ENCODE measurements at places on chromosomes 12 and 14.

DNA sequence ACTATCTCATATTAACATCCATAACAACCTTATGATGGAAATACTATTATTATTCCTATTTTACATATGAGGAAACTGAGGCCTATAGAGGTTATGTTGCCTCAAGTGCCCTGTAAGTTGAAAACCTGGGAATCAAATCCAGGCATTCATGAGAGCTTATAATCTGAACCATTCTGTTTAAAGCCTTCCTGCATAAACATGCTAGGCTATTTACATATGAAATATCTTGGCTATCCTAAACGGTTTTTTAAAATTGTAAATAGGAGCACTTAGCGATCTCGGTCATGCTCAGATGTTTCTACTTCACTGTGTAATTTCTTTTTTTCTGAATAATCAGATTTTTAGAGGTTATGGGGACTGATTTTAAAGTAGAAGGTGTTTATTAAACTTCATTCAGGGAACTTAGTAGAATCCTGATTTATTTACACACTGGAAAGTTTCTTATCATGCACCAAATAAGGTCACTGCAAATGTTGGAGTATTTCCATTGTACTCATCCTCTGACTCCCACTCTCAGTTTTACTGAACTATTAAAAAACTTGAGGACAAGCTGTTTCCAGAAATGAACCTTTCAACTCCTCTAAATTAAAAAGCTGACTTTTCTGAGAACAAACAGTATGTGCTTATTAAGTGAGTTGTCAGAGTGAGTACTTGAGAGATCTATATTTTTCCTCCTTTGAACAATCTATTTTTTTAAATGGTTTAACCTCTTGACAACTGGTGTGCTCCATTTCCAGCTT, 141.7 kb downstream of the PIK3C2G start:
- no peak for DNase-seq

- DNase-seq, result no peak
Observed at GRCh38 chr12:116517431-116518045, 41.6 kb upstream of the MAP1LC3B2 start.

GRCh38 chr14:89340200-89341181, 76.5 kb downstream of the FOXN3 start:
- DNase-seq, result no peak

DNA sequence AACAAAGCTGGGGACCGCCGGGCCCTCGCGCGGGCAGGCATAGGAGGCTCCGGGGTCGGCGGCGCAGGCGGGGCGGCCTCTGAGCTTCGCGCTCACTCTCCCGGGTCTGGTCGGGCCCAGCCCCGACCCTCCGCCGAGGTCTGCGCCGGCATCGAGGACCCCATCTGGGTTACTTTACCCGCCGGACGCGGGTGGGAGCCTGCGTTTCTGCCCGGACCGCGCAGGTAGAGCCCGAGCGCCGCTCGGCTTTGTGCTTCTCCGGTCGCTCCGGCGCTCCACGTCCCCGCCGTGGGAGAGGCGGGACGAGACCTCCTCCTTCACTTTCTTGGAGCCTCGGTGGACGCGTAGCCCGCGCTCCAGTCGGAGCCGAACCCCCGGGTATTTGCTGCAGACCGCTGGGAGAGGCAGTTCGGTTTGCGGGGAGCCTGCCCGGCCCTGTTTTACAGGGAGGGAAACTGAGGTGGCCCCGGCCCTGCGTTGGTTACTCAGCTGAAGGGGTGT, 63.2 kb downstream of the FBXL14 start:
- no peak for DNase-seq

DNA sequence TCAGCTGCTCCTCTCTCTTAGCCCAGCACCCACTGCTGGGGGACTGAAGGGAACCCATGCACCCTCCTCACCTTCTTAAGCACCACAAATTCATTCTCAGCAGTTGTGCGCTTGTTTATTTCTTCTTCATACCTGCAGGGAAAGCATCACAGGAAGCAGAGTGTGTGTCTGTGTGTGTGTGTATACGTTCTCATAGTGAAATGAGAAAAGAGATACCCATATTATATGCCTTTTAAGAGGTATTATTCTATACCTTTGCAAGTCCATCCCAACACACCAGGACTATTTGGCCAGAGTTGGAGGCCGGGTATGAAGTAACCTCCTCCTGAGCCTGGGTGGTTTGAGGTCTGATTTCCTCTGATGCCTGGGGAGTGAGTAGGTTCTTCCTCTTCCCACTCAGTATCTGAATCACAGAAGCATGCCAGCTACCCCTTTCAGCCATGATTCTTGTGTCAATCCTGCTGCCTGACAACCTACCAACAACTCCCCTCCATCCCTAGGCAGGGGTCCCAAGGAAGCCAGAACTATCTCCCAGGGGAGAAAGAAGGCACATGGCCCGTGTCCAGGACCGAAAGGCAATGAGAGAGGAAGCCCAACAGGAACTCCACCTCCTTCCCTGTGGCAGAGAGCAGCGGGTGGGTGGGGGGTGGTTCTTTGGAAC, 3.0 kb downstream of the KRT73 start:
- DNase-seq, result no peak

GRCh38 chr12:23063206-23063605, 438.2 kb downstream of the ETNK1 start:
- DNase-seq, result no peak

DNA sequence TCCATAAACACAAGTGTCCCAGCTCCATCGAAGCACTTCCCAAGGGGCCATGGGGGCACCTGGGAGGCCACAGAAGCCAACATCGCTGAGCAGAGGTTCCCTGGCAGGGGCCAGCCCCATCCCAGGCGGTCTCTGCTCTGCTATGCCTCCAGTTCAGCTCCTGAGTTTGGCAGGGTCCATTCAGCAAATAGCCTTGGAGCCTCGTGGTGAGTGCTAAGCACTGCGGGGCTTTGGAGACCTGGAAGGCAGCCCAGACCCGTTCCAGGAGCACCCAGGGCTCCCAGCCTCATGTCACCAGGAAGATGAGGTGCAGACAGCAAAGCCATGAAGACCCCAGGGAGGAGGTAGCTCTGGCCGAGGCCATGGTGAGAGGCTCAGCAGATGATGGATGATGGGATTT, 109.5 kb downstream of the LGMN start:
- DNase-seq, result no peak

DNA sequence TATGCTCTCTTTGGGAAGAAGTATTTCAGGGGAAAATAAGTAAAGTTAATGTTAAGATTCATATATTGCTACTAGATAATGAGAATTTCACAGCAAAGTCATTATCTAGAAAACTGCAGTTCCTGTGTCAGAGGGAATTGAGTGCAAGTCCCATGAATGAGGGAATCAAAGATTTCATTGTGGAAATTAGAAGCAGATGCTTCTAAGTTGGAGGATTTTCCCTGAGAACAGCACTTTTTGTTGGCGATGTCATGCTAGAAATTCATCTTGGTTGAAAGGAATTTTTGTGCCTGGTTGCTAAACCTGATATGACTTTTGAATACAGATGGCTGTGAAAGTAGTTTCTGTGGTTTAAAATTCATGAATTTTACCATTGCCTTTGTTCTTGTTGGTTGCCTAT, 25.6 kb downstream of the FRMD6 start:
- DNase-seq, result no peak

DNA sequence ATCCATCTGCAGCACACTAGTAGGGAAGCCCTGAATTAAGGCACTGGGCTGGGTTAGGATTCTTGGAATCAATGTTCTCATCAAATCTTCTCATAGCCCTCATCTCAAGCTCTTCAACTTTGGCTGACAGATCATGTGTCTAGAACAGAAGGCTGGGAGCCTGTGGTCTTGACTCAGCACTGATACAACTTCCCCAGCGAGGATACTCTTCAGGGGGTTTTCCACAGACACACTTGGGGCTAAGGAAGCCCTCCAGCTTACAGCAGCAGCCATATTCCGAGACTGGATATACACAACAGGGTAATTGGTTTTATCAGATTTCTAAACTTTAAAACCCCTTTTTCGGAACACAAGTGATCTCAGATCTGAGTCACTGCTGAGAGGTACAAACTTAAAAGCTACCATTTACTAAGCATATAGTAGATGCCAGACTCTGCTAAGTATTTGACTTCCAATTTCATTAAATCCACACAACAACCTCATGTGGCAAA, 3.5 kb downstream of the FMNL3 start:
- no peak for DNase-seq

- DNase-seq, result no peak
Observed at GRCh38 chr14:55697414-55697861, 117.4 kb downstream of the KTN1 start.

DNA sequence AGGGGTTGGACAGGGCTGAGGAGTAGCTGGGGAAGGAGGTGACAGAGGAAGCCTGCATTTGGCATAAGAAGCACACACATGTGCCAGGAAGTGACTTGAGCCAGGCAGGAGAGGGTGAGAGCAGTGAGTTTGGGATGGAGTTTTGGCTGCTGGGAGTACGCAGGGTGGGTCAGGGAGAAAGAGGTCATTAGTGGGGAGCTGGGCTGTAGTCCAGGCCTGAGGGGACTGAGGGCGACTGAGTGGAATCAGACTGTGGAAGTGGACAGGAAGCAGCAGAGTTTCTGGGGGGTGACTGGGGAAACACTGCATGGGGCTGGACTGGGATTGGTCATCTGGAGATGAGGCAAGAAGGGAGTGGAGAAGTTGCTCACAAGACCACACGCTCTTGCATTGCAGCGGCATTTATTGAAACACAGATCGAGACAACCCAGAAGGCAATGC, 7.6 kb downstream of the KRT85 start:
- DNase-seq, result no peak

DNA sequence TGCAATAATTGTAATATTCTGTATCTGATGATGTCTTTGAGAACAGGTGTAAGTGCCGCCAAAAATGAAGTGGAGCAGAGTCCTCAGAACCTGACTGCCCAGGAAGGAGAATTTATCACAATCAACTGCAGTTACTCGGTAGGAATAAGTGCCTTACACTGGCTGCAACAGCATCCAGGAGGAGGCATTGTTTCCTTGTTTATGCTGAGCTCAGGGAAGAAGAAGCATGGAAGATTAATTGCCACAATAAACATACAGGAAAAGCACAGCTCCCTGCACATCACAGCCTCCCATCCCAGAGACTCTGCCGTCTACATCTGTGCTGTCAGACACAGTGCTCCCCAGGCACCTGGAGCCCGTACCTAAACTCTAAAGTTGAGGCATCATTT, 268.7 kb downstream of the DAD1 start:
- no peak for DNase-seq

DNA sequence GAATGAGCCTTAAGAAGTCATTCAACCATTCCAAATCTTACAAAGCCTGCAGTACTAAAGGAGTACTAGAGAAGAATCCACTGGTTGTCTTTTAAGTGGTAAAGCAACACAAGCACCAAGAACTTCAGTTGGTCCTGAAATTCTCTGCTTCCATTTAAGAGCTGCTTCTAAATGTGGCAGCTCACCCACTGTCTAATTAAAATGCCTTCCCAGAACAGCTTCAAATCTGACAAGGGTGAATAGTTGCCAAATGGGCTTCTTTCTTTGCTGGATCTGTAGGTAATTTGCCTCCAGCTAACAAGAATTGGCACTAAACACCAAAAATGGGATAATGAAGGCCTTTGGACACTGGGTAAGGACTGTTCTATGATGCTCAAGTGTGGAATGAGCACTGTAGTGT, 72.2 kb upstream of the NAP1L1 start:
- DNase-seq, result no peak

DNA sequence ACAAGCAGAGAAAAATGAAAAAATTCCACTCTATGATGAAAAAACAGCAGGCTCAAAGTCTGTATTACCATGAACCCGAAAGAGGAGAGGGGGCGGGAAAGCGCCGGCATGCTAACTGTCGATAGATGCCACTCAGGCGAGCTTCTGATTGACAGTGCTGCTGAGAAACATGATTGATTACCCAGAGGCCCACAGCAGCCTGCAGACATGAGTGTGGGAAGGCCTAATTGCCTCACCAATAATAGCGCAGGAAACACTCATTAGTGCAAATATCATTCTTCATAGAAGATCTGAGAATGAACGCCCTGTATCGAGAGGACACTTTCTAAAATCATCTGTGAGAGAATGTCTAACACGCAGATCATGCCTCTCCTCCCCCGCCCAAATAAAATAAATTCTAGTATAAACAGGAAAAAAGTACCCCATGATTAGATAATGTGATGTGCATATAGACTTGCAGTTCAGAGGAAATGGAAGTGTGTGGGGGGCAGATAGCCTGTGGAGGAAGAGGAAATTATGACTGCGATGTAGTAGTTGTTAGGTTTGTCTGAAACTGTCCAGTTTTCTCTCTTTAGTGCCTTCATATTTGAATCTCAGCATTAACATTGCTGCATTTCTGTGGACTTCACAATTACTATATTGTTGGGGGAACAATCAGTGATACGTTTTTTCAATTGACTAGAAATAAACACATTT, 15.6 kb downstream of the TPH2 start:
- DNase-seq, result no peak

DNA sequence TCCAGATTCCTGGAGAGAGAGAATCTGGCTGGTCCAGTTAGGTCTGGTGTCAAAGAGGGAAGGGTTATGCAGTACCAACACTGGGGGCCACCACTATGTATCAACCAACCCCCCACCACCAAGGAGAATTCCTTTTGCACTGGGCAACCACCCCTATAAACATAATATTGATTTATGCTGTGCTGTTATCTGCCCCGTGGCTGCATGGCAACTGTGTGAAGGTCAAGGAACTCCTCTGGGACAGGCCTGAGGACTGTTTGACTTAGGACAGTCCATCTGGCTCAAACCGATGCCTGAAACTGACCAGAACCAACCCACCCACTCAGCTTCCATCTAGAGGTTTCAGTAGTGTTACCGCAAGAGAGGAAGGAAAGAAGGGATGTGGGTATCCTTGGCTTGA, 20.5 kb downstream of the PLEKHH1 start:
- DNase-seq, result no peak

- DNase-seq, result no peak
Observed at GRCh38 chr14:34056046-34056445, 105.2 kb upstream of the EGLN3 start.

- no peak for DNase-seq
Observed at GRCh38 chr12:72872996-72873395, 600.8 kb downstream of the TRHDE start.

DNA sequence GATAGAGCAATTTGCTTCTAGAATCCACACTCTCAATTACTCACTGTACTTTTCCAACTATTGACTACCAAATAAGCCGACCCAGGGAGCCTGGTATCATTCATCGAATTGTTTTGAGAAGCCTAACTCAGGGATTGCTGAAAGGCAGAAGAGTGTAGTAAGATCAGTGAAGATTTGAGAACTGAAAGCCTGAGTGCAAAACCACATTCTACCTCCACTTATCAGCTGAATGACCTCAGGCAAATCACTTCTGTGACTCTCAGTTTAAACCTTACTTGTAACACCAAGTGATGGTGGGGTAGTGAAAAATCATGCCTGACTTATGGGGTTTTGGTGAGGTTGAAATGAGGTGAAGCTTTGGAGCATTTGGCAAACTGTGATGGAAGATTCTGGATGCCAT, 126.1 kb upstream of the MAX start:
- no peak for DNase-seq

- no peak for DNase-seq
Observed at GRCh38 chr14:92490239-92490959, 23.2 kb upstream of the RIN3 start.

GRCh38 chr12:59929110-59929509, 333.3 kb downstream of the SLC16A7 start:
- peak; percentile 25 for DNase-seq

- no peak for DNase-seq
Observed at GRCh38 chr14:92153581-92153980, 31.8 kb downstream of the CPSF2 start.

Measured in amniotic stem cell (primary cell).